NCI-H1930 (cell line): ENCODE measurements at places on chromosomes 16 and 17.
A peak's percentile ranks its signal among the peaks of the same experiment; 100 is the strongest.

DNA sequence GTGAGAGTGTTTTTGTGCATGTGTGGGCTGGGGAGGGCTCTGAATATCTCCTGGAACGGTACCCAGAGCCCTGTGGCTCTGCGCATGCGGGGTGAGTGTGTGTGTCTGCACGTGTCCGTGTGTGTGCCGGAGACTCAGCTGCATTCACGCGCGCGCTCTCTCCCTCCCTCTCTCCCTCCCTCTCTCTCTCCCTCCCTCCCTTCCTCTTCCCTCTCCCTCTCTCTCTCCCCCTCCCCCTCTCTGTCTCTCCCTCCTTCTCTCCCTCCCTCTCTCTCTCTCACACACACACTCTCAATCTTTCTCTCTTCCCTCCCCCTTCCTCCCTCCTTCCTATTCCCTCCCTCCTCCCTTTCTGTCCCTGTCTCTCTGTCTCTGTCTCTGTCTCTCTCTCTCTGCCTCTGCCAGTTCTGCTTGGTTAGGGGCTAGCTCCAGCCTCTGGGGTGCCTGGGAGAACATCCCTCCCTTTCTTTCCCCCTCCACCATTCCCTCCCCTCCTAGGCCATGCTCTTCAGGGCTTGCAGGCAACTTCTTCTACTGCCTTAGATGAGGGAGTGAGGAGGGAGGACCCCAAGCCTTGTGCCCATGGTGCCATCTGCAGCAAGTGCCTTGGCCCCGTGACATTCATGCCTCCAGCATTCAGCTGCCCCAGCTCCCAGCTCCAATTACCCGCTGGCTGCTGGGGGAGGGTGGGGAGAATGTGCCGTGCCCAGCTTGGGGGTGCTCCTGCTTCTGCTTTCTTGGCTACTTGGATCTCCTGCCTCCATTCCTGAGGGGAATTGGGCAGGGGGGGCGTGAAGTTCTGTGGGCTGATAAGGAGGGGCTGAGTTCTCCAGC is 6.4 kb downstream of the THRA start:
- no peak for DNase-seq

DNA sequence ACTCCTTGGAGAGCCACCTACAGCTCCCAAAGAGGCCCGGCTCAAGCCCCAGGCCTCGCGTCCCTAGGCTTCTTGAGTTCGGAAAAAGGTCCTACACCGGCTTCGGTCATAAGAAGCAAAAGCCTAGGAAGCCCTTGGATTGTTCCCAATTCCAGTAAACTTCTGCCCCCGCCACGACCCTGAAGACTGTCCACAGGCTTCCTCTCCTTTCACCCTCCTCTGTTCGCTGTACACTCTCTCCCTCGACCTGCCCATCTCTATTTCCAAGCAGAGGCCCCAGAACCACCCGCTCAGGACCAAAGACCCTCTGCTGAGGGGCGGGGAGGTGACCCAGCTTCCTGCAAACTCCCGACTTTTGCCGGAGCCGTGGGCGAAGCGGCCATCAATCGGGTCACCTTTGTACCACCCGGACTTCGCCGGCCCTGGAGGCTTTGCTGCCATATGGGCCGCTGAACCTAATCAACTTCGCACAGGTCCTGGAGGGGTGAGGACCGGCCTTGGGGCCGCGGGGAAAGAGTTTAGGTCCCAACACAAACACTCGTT is 2.7 kb downstream of the HOXB2 start:
- DNase-seq: peak; percentile 44

DNA sequence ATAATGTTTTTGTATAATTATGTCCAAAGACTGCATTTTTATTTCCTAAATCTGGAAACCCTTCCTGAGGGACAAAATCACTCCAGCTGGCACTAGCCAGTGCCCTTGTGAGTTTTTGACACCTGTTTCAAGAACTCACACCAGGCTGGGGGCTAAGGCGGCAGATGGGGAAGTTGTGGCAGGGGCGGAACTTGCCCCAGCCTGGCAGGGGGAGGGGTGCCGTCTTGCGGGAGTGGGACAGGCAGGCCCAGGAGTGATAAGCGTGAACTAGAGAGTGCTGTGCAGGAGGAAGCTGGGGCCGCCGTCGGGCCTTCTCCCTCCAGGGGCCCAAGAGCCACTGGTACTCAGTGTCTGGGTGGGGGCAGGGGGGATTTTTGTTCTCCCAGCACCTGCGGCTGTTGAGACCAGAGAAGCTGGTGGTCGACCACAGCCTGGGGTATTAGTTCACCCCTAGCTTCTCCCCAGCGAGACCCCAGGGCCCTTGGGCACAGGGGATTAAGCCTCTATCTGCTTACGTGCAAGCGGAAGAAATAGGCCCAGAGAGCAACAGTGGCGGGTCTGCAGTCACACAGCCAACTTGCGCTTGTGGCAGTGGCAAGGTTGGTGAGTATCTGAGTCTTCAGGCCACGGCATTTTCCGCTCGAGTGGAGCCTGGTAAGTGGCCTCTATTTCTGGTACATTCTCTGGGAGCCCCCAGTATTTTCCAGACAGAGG is 40.2 kb upstream of the PLCG2 start:
- DNase-seq: no peak

GRCh38 chr16:88455610-88456355 is 2.7 kb downstream of the ZFPM1 start:
- no peak for DNase-seq

DNA sequence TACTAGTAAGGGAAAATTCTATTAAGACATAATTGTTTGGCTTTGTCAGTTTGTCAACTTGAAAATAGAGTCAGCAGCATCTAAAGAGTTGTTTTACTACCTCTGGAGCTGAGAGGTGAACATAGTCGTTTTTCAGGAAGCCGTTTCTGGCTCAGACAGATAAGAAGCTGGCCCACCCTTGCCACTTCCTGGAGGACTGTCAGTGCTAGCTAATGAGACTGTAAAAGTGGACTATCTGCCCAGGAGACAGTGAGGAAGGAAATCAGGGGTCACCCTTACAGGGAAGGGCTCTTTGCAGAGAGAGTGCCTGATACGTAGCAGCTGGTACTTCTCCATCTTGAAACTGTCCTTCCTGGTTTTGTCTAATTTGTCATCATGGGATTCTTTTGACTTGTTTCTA is 328.7 kb downstream of the WWOX start:
- no peak for DNase-seq

GRCh38 chr17:41536741-41537613 is 8.9 kb upstream of the KRT19 start:
- DNase-seq: no peak

GRCh38 chr17:75637143-75637538 is 3.9 kb downstream of the SMIM5 start:
- no peak for DNase-seq

GRCh38 chr17:3544365-3544764 is 13.2 kb downstream of the TRPV3 start:
- DNase-seq: no peak

DNA sequence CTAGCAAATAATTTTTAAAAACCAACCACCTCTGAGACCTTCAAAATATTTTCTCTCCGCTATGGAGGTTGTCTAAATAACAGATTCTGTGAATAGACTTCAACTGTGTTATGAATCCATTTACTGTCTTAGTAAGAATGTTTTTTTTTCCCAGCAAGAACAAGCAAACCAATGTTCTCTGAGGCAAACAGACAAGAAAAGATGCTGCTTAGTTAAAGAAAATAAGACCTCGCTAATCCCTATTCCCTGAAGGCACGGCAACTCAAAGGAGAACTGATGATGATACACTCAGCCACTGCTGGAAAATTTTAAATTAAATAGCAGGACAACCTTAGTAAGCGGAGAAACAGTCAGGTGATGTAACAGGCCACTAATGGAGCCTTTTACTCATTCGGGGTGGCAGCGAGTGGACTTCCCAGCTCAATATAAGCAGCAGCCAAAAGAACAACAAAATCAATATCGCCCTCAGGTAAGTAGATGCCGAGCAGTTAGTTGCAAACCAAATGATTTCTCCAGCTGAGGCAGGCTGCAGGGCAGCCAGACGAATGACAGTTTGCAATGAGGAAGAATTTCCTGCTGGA is 81.8 kb downstream of the CPPED1 start:
- no peak for DNase-seq

- peak; percentile 88 for DNase-seq
Measured at GRCh38 chr16:720990-721764, at the start of gene ANTKMT. Gene ANTKMT, plus strand, starts transcription at chr16:721146. Its CDS starts 129 bp downstream, at chr16:721275.

DNA sequence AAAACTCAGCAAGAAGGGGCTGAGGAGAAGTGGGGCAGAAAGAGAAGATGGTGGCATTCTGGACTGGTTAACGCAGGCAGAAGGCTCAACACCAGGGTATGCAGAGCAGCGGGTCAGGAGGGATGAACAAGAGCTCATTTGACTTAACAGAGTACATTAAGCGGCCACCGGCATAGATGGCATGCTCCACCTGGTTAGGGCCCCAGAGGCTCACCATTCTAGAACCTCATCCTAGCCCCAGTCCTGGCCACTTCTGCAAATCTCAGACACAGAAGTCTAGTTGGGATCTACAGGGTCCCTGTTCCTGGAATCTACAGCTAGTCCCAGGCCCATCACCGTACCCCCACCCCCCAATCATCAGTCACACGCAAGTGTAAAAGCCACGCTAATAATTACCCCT is 1.7 kb upstream of the MYO1C start:
- no peak for DNase-seq

- no peak for DNase-seq
Measured at GRCh38 chr17:36727052-36727451, 125.7 kb downstream of the MRM1 start.

- no peak for DNase-seq
Measured at GRCh38 chr16:64356267-64356666, 765.6 kb downstream of the CDH11 start.

- no peak for DNase-seq
Measured at GRCh38 chr17:28577466-28577824, 750 bp upstream of the ALDOC start.

- no peak for DNase-seq
Measured at GRCh38 chr16:2208772-2209171, 1.9 kb downstream of the BRICD5 start.

DNA sequence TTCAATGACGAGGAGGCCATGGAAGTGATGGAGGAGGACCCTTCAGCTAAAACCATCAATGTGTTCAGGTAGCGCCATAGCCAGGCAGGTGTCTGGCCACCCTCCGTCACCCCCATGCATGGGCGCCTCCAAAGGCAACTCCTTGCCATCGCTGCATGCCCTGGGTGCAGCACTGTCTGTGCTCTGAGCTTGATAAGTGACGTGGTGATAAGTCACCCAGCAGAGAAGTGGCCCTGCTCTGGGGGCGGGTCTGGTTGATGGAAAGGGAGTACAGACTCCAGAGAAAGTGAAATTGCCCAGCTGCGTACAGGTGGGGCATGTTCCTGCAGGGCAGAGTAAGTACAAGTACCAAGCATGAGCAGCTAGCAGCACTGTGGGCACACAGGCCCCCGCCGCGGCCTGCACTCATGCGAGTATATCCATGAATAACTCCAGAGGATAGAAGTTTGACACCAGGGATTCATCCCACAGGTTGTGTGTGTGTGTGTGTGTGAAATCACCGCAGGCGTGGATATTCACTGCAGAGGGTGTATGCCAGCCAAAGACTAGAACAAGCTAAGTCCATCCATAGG is 13.1 kb downstream of the DNAI2 start:
- no peak for DNase-seq

DNA sequence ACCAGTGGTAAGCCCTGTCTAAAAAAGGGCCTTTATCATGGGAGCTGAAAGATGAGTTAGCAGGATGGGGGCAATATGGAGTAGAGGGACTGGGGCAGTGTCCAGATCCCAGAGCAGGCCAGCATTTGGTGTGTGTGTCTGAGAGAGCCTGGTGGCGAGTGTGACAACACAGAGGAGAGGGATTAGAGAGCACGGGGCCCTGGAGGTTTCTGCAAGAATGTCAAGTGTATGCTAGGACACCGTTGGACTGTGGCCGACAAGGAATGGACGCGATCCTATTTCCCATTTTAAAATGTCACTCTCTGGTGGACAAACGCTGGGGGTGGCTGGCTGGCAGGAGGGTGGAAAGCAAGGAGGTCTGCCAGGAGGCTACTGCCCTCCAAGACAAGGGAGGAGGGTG is 12.4 kb downstream of the TAC4 start:
- no peak for DNase-seq

DNA sequence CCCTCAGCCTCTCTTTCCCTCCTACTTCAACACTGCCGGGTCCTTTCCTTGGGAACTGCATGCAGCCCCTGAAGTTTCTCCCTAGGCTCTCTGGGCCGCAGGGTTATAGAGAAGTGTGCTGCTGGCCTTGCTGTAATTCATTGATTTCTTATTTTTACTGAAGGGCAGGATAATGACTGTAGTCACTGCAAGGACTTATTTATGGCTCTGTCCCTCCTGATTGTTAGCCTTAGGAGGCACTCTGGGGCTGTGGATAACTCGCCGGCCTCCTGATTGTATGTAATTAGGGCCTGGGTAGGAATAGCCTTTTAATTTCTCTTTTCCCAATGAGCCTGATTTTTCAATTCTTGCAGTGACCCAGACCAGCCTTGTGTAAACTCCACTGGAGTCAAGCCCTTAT is 138.3 kb upstream of the CDH13 start:
- no peak for DNase-seq

DNA sequence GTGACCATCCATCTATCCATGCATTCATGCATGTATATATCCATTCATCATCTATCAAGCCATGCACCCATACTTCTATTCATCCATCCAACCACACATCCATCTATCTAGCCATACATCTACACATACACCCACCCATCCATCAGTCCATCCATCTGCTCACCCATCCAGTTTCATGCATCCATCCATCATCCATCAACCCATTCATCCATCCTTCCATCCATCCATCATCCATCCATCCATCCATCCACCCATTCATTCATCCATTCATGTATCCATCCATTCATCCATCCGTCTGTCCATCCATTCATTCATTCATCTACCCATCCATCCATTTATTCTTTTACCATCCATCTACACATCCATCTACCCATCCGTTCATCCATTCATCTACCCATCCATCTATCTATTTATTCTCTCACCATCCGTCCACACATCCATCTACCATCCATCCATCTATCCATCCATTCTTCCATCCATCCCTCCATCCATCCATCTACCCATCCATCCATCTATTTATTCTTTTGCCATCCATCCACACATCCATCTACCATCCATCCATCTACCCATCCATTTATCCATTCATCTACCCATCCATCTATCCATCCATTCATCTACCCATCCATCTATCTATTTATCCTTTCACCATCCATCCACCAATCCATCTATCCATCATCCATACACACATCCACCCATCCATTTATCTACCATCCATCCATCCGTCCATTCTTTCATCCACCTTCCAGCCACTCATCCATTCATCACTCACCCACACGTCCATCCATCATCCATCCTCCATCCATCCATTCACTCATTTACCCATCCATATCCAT is 3.2 kb downstream of the CCL17 start:
- no peak for DNase-seq

GRCh38 chr16:1002399-1003166 is 21.0 kb downstream of the SOX8 start:
- no peak for DNase-seq

DNA sequence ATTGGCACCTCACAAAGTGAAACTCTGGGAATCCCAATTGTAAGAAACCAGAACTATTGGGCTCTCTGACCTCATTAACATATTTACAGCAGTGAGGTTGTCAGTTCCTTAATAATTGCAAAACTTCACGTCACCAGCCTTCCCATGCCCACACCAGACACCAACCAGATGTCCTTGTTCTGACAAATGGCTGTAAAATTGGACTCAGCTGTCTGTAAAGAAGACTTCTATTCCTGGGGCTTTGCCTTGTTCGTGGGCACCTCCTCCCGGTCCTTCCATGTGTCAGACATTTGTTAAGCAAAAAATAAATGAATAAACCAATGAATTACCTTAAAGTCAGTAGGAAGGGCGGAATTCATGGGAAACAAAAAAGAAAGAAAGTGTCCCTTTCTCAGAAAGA is 284.3 kb upstream of the CDH11 start:
- DNase-seq: no peak
